ENCODE measurements at places on chromosomes 12 and 14.

DNA sequence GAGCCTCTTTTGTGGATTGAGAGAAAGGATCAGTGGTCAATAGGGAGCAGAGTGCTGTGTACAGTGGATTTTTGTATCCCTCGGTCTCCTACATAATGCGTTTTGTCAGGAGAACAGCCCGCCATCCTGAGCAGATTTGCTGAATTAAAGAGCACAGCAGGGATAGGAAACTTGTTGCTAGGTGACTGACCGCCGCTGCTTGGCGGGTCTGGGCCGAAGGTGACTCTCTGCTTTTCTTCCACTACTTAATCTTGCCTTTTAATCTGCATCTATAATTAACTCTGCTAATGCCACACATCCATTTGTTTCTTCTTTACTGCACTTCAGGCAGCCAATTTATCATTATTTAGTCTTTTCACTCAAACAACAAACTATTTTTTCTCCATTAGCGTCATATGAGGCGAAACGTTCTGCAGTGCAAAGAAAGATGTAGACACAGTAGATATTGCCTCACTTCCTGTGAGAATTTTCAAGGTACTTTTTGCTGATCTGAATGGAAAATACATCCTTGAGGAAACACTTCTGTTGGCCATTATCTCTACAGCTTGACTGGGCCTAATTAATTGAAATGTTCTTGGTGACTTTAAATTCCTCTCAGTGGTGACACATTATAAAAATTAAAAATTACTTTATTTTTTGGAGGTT, 108.0 kb downstream of the PPM1A start:
- no peak for DNase-seq

- no peak for DNase-seq
Observed at GRCh38 chr12:67116134-67116533, 153.0 kb upstream of the CAND1 start.

- no peak for DNase-seq
Observed at GRCh38 chr14:101360054-101360911, 201.0 kb upstream of the DIO3 start.

DNA sequence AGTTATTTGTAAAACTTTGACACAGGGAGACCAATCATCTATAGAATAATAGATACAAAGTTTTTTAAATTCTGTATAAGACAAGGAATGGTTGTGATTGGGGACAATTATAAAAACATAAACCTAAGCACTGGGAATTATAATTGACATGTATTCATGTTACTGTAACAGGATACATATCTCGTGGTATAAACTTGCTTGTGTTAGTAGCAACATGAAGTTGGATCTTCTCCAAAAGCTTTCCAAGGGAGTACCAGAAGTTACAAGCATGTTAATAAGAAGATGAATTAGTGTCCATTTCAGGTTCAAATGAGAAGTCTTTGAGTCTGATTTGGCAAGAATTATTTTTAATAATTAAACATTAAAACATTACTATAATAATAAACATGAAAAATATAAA, 42.2 kb downstream of the CDKL1 start:
- no peak for DNase-seq

GRCh38 chr14:38150075-38150474, 57.6 kb upstream of the SSTR1 start:
- no peak for DNase-seq

DNA sequence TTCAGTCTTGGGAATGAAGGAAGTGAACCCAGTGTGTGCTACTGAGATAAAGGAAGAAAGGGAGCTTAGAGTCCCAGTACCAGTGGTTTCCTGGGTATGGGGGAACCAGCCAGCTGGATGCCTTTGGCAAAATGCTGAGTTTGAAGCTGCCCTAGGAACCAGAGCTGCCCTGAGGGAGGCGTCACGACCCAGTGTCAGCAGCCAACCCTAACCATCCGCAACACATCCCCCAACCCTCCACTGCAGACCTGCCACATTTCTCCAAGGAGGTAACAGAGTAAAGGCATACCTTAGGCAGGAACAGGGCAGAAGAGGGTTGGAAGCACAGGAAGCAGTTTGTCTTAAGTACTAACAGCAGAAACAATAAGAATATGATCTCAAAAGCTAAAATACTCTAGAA, 28.6 kb downstream of the PRDM4 start:
- DNase-seq: no peak

DNA sequence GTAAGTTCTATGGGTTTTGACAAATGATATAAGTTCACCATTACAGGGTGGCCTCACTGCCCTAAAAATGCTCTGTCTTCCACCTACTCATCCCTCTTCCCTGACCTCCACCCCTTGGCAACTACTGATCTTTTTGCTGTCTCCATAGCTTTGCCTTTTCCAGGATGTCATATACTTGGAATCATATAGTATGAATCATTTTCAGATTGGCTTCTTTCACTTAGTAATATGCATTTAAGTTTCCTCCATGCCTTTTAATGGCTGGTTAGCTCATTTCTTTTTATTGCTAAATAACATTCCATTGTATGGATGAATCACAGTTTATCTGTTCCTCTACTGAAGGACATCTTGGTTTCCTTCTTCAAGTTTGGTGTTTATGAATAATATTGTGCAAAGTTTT, 14.0 kb upstream of the PEX5 start:
- DNase-seq: no peak

GRCh38 chr12:27534765-27535161, 10.8 kb downstream of the PPFIBP1 start:
- no peak for DNase-seq
